Stimulated activated CD8-positive, alpha-beta memory T cell treated with anti-CD3 and anti-CD28 coated beads, Interleukin-12 subunit alpha, Interleukin-12 subunit beta, amount 100 ng/mL, for 4 hours (primary cell): ENCODE measurements at places on chromosomes 1 and 21.

DNA sequence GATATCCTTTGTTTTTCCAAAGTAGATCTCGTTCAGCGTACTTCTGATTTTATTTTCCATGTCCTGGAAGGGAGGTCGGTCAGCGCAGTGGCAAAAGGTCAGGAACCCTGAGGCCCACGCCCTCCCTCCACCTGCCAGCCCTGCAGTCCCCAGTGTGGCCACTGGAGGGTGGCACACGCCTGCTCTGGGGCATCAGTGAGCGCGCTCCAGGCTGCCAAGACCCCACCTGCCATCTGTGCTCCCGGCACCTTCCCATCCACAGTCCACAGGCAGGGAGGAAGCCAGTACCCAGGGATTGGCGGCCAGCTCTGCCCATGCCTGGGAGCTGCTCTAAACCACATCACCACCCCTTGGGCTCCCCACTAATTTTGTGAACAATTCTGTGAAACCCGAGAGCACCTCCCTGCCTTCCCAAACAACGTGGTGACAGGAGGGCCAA lies 32.3 kb downstream of the SLC66A1 start:
- no peak for DNase-seq

DNA sequence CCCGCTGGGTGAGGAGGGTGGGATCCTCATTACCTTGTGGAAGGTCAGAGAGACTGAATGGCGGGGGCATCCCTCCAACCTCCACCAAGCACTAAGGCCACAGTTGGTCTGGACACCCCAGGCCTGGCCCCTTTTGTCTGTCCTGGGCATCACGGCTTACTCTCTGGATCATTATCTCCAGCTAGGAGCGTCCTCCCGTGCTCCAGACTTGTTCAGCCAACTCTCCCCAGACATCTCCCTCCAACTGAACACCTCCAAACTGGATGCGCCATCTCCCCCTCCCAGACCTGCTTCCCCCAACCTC lies 7.3 kb upstream of the GJB5 start:
- DNase-seq, result no peak

GRCh38 chr1:26787706-26788514 lies at the start of gene PIGV:
Gene PIGV (plus strand): TSS chr1:26787950. CDS start chr1:26790816, 2,866 bp downstream.
- peak; percentile 85 for DNase-seq

DNA sequence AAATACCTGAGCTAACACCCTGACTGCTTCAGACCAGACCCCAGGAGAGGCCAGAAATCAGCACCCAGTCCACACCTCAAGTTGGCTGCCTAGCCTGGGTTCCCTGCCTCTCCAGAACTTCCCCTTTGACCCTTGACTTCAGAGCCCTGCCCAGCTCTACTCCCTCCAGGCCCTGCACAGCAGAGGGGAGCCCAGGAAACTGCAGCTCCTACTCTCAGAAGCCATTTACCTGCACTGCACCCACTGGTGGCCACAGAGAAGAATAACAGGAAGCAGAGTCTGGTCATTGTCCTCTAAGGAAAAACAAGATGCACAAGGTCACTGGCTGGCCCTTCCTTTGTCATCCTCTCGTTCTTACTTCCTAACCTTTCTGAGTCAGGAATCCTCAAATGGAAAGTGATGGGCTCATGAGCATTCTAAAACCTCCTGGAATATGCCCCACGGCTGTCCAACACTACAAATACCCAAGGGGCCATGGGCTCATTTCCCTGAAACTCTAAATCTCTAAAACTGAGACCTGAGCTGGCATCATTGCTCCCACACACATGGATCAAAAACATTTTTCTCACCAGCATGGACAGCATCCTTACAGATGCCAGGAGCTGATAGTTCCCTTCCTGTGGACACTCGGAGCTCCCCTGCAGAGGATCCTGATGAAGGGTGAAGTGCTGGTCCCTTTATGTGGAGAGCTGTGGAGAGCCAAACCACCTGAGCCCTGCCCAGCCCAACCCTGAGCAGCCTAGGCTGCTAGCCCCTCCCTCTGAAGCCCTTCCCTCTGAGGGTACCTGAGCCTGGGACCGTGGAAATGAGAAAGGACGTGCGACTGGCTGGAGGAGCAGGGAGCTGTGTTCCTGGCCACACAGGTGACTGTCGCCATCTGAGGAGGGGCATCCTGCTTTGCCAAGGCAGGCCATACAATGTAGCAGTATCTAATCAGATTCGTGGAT lies at the start of gene ITLN2:
TSS of gene ITLN2 (minus strand) at position 652 of the 947 bp plus-strand sequence. CDS start at position 584, 68 bp downstream.
- no peak for DNase-seq

DNA sequence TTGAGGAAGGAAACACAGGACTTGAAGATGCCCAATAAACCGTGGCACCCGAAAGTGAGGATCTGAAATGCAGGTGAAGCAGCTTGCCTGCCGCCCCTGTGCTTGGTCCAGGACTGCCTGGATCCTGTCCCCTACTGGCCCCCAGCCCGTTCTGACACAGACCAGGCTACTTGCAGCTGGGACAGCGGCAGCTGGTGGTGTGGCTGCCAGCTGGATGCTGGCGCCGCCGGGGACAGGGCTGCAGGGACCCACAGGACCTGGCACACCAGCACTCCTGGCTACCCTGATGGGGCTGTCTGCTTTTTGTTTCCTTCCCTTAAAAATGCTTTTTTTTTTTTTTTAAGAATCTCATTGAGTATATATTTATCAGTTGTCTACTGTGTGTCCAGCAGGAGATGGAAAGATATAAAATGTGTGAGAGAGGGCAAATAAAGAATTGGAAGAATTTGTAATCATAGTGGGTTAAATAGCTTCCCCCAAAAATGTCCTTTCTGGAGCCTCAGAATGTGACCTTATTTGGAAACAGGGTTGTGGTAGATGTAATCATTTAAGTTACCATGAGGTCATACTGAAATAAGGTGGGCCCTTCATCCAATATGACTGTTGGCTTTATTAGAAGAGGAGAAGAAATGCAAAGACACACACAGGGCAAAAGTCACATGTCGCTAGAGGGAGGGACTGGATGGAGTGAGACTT lies 165.6 kb downstream of the DSCAM start:
- no peak for DNase-seq

- DNase-seq, result no peak
Observed at GRCh38 chr21:42574234-42575027, 60.8 kb downstream of the SLC37A1 start.

GRCh38 chr1:62228883-62229187 lies 34.2 kb downstream of the L1TD1 start:
- DNase-seq, result no peak

DNA sequence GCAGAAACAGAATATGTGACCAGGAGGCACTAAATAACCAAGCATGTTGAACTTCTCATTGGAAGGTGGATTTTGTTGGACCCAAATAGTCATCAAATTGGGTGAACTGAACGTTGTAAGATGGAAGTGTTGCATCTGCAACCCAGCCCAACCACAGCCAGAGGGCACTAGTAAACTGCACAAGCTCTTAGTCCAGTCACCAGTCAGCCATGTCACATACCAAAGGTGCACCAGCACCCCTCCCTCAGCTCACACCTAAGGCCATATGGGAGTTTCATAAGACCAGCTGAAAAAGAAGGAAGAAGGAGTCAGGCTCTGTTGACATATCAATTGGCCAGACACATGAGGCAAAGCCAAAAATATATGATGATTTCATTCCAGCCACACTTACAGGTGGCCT lies 481.7 kb upstream of the NR5A2 start:
- DNase-seq, result no peak

DNA sequence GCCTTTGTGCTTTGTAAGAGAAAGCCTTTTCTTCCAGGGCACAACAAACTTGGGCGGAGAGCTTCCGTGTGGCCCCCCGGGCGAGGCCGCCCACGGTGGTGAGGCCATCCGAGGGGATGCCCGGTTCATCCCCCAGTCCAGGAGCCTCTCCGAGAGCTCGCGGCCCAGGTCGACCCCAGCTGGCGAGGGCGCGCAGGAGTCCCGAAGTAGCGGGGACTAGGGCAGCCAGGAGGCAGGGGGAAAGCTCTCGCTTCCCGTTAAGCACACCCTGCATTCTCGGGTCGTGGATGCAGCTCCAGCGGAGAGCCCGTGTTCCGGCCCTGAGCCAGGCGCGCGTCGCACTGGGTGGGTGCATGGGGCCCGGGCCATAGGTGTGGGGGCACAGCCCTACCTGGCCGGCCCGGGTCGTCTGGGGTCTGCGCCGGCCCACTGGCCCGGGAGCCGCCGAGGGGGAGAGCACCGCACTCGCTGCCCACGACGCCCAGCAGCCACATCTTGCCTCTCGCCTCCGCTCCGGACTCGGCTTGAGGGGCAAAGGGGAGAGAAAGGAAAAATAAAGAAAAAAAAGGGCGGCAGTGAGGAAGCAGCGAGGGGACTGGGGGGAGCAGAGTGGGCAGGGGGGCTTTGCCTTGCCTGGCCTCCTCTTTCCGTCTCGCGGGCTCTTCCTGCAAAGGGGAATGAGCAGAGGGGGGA lies 1.8 kb downstream of the RNF220 start:
- DNase-seq, result no peak

GRCh38 chr1:61727544-61727943 lies 2.6 kb upstream of the TM2D1 start:
- no peak for DNase-seq

DNA sequence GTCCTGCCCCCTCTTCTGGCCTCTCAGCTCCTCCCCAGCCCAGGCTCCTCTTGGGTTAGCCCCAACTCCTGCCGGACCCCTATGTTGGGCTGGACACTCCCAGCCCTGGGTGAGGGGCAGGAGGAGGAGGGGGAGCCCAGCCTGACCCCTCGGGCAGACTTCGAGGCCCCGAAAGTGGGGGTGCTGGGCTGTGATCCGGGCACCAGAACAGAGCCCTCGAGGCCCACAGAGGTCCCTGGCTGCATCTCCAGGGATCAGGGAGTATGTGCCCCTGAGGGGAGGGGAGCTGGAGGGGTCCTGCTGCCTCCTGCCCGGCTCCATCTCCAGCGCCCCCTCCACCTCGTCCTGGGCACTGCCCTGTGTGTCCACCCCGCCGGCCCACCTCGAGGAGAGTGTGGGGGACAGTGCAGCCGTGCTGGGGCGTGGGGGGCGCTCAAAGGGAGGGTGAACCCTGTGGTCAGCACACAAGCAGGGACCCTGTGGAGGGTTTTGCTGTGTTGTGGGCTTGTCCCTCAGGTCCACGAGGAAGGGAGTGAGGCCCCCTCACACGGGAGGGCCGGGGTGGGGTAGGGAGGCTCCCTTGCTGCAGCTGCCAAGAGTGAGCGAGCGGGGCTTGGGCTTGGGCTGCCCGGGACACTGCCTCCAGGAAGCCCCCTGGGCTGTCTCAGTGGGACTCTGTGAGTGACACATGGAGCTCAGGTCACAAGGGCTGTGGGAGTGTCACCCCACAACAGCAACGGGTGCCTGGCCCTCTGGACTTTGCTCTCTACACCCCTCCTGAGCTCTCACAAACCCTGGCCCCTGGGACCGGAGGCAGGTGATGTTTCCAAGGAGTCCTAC lies 54.4 kb downstream of the COL18A1 start:
- DNase-seq, result no peak

DNA sequence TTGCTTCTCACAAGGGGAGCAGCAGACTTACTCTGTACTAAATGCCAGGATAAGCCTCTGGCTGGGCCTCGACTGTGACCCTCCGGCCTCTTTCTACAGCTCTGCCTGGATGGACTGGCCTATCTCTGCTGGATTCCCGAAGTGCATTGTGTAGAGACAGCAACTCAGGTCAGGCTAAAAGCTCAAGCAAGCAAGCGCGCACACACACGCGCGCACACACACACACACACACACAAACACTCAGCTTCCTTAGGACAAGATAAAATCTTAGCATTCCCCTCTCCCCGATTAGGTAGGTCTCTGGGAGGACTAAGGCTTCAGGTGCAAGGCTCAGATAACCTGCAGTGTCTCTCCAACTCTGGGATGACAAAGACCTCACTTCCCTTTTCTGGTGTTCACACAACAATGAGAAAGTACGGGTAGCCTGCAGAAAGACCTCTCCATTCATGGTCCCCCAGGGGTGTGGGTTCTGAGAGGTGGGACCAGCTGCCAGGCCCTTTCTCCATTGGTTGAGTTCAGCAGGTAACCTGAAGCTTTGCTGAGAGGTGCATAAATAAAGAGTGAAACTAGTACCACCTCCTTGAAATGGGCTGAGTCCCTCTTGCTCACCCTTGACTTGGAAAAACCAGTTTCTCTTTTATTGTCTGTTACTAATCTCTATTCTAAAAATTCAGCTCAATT lies 155.1 kb upstream of the CAMK1G start:
- no peak for DNase-seq

- no peak for DNase-seq
Observed at GRCh38 chr1:243408479-243408878, 152.6 kb downstream of the SDCCAG8 start.

- peak; percentile 10 for DNase-seq
Observed at GRCh38 chr1:38586993-38587646, 272.5 kb downstream of the RRAGC start.

DNA sequence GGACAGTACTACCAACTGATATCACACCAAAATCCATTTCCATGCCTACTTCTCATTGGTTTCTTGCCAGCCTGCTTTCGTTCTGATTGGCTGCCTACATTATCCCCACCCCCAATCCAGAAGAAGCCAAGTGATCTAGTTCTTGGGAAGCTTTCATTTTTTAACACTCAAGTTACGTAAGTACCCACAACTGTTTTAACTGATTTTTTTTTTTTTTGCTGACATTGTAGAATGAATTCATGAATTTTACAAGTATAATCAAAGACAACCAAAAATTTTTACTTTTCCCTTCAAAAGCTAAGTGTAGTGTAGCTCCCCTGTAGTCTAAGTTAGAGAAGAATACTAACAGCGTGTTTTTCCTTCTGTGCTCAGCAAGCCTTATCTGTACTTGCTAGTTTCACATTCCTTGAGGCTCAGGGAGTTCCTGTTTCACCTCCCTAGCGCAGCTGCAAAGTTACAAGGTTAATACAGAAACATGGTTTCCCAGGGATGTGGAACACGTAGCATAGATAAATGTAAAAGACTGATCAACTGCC lies at the start of gene SLC9C2:
TSS of gene SLC9C2 (minus strand) at position 17 of the 536 bp plus-strand sequence. CDS start 1,296 bp downstream, outside the sequence.
- no peak for DNase-seq

- DNase-seq, result no peak
Observed at GRCh38 chr1:201267481-201268229, 15.7 kb upstream of the PKP1 start.

GRCh38 chr1:87017998-87018672 lies 103.7 kb downstream of the HS2ST1 start:
- no peak for DNase-seq

DNA sequence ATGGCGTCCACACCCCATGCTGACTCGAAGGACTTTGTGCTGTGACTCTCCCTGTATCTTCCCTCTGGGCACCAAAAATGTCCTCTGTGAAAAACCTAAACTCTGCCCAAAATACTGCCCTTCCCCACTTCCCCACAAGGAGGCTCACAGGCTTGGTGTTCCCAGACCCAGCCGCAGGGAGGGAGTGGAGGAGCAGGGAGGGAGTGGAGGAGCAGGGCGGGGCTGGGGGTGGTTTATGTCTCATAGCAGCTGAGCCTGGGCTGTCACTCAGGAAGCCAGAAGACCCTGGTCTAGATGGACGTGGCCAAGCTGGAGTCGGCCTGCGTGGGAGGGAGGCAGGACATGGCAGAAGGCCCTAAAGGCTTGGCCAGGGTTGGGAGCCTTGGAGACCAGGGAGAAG lies 461.7 kb downstream of the PTPRU start:
- no peak for DNase-seq
